ENCODE measurements at places on chromosomes 5 and 9.

- DNase-seq: no peak
Observed at GRCh38 chr5:123906698-123907295, 394.8 kb downstream of the CSNK1G3 start.

- no peak for DNase-seq
Observed at GRCh38 chr5:178432421-178433272, 157.5 kb downstream of the COL23A1 start.

- DNase-seq: no peak
Observed at GRCh38 chr5:65391591-65391990, 90.1 kb downstream of the ADAMTS6 start.

DNA sequence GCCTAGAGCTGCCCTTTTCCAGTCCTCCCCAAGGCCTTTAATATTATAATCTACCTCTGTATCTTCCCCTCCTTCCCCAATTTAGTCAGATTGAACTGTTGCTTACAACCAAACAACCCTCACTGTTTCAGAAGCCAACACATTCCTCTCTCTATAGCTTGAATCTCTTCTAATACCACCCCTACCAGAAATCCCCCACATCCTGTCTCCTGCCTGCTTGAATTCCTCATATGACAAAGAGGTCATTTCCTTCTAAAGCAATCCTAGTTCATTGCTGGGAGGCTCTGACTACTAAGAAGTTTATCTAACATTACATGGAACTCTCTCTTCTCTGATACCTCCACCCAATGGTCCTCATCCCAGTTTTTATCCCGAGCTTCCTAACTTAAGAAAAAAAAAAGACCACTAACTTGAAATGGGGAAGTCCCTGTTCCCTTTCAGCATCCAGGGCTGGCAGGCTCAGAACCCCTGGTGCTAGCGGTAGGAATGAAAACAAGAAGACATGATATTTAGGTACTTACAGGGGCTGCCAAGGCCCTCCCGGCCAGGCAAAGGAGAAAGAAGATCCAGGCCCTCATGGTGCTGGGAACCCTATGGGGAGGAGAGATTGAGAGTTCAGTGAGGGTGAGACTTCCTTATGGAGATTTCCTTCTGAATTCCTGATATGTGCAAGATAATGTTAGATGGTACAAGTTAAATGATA lies 11.0 kb downstream of the SPARC start:
- DNase-seq: no peak

DNA sequence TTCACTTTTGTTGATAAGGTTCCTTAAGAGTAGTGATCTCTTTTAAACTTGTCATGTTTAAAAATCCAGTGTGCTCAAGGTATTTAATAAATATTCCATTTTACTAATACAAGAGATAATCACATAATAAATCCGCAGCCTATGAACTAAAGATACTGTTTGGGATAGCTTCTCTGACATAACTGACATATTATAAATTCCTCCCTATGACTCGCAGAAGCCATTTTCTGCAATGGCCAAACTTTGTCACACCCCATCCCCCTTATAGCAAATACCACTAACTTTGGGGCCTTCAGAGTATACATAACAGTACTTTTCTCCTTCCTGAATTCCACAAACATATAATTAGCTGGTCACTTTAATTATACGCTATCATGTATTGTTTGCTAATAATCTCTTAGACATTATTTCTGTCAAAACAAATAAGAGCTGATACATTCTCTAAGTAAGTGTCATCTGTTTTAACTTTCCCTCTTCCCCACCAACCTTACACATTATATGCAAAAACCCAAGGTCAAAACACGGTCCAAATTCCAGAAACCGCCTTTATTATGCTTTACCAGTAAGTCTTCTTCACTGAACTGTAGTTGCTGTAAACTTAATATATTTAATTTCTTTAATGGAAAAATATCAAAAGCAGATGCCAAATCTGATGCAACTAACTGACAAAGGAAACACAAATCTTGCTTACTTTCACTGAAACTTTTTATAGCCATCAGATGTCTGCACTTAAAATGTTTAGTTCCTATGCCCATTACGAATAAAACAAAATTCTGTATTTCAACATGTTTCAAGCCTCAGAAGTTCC lies 971 bp downstream of the TMEM267 start:
- DNase-seq: no peak

- no peak for DNase-seq
Observed at GRCh38 chr9:129165198-129165597, 12.9 kb downstream of the IER5L start.

DNA sequence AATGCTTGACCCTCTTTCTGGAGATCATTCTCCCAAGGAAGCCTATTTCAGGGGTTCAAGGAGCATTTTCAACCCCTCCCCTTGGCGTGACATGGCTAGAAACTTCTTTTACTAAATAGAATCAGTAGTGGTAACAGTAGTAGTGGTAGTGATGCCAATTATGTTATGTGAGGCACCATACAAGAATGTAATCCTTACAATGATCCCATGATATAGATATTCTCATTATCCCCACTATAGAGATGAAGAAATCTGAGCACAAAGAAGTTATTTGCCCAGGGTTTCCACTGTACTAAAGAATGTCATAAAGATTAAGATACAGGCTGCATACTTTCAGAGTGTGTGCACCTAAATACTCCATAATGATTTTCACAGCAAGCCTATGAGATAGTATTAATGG lies 155.4 kb upstream of the CLINT1 start:
- DNase-seq: no peak

- no peak for DNase-seq
Observed at GRCh38 chr9:86034863-86035734, 64.3 kb downstream of the GOLM1 start.

- DNase-seq: no peak
Observed at GRCh38 chr5:572398-573019, 39.6 kb upstream of the CEP72 start.

GRCh38 chr5:170644501-170644900 lies 139.0 kb upstream of the GABRP start:
- no peak for DNase-seq

DNA sequence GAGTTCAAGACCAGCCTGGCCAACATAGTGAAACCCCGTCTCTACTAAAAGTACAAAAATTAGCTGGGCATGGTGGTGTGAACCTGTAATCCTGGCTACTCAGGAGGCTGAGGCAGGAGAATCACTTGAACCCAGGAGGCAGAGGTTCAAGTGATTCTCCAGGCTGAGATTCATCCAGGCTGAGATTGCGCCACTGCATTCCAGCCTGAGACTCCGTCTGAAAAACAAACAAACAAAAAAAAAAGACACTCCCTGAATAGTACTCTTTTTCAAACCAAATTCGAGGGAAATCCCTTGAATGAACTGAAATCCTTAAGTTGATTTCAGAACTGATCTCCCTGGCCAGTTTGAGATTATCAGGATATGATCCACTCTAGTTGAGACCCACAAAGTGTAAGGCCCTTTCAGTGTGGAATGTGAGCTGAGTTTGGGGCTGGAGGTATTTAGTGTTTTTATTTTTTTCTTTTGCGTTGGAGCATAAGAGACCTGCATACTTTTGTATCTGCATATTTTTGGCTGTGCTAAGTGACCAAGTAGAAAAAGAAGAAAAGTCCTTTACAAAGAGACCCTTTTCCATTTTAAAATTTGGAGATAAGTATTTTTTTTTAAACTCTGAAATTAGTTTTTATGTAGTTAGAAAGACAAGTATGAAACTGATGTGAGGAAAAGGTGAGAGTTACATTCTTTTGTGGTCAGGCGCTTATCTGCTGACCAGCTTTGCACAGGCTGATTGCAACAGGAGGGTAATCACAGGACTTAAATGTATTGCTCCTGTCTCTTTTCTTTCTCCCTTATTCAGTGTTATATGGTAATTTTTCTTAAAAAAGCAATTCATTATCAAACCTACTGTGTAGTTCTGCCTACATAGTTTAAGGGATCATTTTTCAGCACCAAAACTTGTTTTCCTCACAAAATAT lies 42.9 kb downstream of the TMEFF1 start:
- no peak for DNase-seq

- DNase-seq: no peak
Observed at GRCh38 chr5:171927345-171927941, 79.0 kb downstream of the FBXW11 start.

- no peak for DNase-seq
Observed at GRCh38 chr9:135822374-135822755, 85.0 kb downstream of the CAMSAP1 start.

- no peak for DNase-seq
Observed at GRCh38 chr9:89309608-89310474, 1.2 kb upstream of the CKS2 start.

DNA sequence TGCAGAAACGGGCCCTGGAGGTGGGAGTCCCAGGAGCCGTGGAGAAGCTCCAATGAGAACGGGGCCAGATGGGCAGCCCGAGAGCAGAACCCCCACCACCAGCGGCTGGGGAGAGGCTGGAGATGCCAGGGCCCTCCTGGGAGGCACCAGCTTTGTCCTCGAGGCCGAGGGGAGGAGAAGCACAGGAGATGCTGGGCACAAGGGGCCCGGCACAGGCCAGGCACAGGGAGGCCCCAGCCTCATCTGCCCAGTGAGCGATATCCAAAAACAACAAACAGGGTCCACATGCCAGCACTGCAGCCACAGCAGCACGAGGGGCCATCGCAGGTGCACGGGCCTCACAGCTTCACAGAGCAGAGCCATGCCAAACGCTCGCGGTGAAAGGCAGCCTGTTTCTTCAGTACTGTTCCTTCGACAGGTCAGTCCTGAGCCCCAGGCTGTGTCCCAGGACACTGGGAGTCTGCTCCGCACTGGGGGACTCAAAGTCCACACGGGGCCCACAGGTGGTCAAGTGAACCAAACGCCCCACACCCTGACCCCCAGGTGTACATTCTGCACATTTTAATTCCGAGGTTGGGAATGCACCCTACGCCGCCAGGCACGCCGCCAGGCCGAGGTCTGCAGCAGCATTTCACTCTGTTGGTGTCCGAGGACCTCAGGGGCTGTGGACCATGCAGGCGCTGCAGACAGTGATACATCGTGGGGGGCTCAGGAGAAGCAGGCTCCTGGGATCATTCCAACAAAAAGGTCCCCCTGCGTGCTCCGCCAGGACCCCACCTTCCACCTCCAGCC lies 9.5 kb downstream of the LPCAT1 start:
- no peak for DNase-seq

- DNase-seq: no peak
Observed at GRCh38 chr5:62457071-62457470, 44.5 kb downstream of the IPO11 start.

- no peak for DNase-seq
Observed at GRCh38 chr5:20498102-20498501, 510.1 kb upstream of the CDH18 start.

GRCh38 chr9:948497-948896 lies 28.0 kb upstream of the DMRT3 start:
- no peak for DNase-seq

Measured in activated T-cell treated with anti-CD3 and anti-CD28 coated beads for 24 hours (primary cell).